ENCODE measurements at places on chromosomes 7 and 10.

GRCh38 chr7:92478095-92478494, 349 bp upstream of the ERVW-1 start:
- no peak for DNase-seq

DNA sequence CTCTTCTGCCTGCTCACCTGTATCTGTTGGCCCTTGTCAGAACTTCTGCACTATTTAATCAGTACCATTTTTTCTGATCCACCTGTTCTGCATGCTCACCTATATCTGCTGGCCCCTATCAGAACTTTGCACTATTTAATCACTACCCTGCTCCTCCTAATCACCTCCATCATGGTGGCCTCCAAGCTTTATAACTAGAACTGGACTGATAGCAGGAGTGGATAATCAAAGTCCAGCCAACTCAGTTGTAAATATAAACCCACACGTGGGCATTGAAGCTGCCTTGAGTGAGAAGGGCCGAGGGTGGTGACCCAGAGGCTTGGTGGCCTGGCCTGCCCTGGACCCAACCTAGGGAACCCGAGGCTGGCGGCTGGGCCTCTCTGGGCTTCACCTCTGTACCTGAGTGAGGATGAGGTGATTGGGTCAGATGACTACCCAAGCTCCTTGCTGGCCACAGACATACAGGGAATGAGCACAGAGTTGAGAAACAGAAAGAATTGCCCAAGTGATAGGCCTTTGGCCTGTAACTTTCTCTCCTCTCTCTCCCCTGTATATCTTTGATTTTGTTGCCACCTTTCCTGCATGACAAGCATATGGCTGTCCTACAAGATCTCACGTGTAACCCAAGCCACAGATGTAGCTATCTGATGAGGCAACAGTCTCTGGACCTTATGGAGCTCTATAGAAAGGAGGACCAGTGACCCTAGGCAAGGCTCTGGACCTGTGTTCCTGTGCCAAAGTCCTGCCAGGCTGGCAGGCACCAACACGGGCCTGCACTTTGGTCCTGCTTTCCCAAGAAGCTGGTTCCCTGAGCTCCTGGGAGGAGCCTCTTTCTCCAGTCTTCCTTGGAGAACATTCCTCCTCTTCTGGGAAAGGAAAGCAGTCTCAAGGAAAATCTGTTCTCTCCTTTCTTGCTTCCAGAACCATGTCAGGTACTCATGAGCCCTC, 23.4 kb upstream of the FAM3C start:
- no peak for DNase-seq

DNA sequence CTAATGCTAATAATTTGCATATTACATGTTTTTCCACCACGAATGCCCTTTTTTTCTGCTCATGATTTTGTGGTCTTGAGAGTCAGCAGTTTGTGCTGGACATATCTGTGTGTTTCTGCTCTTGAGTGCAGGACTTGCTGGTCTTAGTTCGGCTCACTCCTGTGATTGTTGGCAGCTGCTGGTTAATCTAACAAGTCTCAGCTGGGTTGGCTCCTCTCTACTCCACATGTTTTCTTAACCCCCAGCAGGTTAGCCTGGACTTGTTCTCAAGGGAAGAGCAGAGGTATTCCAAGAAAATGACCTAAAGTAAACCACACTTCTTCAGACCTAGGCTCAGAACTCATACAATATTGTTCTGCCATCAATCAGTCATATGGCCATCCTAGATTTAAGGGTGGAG, 1238.9 kb downstream of the XPNPEP1 start:
- no peak for DNase-seq

DNA sequence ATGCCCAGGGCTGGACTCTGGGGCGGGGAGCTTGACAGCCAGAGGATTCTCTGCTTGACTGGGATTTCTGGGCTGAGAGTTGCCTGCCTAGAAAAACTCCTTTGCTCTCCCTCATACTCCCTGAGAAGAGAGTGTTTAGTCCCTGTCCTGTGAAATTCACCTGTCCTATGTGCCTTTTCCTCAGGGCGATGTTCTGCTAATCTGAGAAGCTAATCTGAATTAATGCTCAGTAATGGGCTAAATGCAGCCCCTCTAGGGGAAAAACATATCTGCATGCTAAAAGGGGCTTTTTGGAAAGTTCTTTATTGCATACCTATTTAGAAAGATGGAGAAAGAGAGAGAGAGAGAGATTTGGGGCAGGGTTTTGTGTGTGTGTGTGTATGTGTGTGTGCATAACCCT, 454.4 kb downstream of the GATA3 start:
- DNase-seq = no peak

GRCh38 chr7:94289071-94289470, 105.6 kb upstream of the COL1A2 start:
- peak; percentile 77 for DNase-seq

DNA sequence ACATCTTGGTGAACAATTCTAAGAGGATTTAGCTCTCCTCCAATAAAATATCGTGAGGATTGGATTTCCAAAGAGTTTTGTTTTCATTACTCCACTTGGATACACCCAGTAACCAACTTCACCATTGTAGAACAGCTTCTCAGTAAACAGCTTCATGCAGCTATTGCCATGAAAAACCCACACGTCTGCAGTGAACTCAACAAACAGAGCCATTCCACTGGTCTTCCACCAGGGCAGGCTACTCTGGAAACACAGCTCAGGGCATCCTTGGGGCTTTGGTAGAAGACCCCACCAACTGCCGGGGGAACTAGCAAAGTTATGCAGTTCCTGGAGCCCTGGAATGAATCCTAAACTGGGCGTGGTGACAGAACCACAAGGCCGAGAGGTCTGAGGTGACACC, 77.4 kb downstream of the CALN1 start:
- DNase-seq = no peak

DNA sequence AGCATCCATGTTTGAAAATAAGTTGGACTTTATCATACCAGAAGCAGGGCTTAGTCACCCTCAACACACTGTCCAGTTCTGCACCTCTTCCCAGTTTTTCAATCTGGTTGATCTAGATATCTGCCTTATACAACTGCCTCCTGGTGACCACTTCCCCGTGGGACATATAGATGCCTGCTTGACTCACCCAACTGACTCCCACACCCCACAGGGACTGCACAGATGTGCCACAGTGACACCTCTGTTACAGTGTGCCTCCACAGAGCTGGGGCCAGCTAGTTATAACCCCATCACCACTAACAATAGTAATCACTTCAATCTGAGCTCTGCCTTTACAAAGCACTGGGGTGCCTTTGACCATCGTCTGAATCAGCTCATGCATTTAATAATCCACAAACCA, 82.6 kb upstream of the AOAH start:
- DNase-seq = no peak

DNA sequence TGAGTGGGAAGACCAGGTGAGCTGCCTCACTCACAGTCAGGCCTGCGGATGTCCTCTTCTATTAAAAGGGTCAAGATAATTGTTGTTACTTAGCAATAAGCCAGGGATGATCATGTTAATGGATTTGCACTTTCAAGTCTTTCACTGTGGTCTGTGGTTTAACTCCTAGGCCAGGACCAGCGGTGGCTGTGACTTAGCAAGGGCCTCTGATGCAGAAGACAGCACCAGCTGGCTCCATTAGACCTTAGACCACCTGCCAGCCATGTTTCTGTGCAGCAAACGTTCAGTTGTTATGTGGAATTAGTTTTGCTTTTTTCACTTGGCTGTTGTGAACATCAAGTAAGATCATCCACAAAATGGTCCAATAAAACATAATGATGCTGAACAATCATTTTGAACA, 537.3 kb downstream of the TNS3 start:
- no peak for DNase-seq

- DNase-seq = no peak
These were observed 118.5 kb downstream of the AMPH start for GRCh38 chr7:38512704-38513103.

GRCh38 chr7:47601119-47601880, 19.4 kb upstream of the TNS3 start:
- no peak for DNase-seq

GRCh38 chr7:88329532-88330463, 23.1 kb upstream of the STEAP4 start:
- DNase-seq = no peak

DNA sequence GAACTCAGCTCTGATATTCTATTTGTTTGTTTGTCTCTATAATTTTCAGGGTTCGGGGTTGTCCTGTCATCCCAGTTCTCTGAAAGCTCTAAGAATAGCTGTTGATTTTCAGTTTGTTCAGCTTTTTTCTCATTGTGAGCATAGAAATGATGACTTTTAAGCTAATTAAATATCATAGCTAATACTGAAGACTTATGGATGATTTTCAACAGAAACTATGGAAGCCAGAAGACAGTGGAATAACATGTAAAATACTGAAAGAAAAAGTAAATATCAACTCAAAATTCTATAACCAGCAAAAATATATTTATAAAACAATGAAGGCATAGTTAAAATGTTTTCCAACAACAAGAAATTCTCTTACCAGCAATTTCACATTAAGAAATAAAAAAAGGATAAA, 96.4 kb upstream of the ETV1 start:
- DNase-seq = no peak

GRCh38 chr7:77698042-77698625, 1.9 kb downstream of the RSBN1L start:
- DNase-seq = no peak

DNA sequence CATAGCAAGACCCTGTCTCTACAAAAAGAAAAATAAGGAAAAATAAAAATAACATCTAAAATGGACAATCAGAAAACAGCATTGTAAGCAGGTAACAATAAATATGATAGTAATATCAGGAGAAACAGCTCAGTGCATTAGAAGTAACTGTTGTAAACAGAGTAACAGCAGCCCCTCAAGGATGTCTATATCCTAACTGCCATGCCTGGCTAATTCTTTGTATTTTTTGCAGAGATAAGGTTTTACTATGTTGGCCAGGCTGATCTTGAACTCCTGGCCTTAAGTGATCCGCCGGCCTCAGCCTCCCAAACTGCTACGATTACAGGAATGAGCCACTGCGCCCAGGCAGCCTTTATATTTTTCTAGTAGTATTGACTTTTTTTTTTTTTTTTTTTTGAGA, 7.5 kb downstream of the SORBS1 start:
- no peak for DNase-seq

DNA sequence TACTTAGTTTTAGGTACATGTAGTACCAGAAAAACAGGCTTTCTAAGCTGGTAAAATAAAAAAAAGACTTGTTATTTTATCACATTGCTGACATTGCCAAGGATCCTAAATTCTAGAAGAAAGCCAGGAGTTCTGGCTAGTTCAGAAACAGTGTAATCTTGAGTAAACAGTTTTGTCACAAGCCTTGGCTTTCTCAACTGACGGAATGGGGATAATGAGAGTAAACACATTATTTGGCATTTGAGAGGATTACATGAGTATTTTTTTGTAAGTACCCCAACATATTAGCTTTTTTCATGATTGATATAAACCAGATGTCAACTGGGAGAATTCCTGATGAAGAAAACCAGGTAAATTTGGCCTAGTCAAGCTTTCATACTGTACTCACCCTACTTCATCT, 269.8 kb downstream of the SORCS1 start:
- DNase-seq = no peak

GRCh38 chr7:15236952-15237351, 324.9 kb downstream of the AGMO start:
- DNase-seq = no peak

- DNase-seq = no peak
These were observed 57.0 kb downstream of the HIPK2 start for GRCh38 chr7:139720705-139721231.

GRCh38 chr7:82517050-82517449, 73.5 kb upstream of the CACNA2D1 start:
- DNase-seq = no peak

DNA sequence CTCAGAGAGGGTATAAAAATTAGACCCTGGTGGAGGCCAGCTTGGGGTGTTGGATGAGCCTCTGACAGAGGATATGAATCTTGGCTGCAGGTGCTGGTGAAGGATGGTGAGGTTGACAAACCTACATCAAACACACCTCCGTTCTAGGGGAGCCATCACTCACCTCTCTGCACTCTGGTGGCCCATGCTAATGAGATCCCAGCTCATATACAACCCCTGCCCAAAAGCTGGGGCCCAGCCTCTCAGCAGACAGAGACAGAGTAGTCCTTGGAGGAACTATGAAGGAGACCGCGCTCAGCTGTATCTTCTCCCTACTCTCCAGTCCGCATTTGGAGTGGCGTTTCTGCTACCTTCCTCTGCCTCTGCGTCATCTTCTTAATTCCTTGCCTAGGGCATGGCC, 83.1 kb upstream of the SORCS3 start:
- DNase-seq = no peak

DNA sequence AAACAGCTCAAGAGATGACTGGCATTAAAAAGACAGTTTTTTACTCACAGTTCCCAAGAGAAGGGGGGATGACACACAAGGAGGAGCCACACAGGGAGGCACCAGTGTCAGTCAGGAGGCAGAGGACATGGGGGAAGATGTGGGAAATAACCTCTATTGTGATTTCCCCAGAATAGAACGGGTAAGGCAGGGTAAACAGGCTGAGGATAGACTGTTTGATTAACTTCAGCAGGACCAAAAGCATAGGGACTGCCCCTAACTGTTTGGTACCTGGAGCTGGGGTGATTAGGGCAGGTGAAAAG, 60.7 kb downstream of the RAPGEF5 start:
- DNase-seq = no peak

- peak; percentile 63 for DNase-seq
These were observed 9.3 kb downstream of the TMEM248 start for GRCh38 chr7:66930341-66930740.

GRCh38 chr10:95963991-95964389, 56.2 kb downstream of the CC2D2B start:
- DNase-seq = no peak

- DNase-seq = no peak
These were observed 168.4 kb upstream of the DKK1 start for GRCh38 chr10:52145636-52146035.

GRCh38 chr10:79059859-79060379, 8.8 kb upstream of the ZMIZ1 start:
- DNase-seq = no peak

- no peak for DNase-seq
These were observed 6.1 kb downstream of the GIMAP1 start for GRCh38 chr7:150722431-150722931.

DNA sequence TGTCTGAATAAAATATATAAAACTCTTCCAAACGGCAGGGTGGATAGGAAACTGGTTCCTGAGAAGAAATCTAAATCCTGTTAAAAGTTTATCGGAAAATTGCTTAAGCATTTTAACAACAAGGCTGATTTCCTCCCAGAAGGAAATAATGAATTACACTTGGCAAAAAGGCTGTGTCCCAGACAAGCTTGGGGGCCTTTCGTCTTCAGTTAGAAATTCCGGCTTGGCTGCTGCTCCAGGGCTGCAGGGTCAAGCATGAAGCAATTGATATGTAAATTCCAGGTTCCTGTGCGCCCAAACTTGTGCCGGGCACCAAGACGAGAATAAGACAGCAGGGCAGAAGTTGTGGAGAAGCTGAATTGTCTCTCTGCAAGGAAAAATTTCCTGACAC, 38.0 kb upstream of the LBX1 start:
- peak; percentile 34 for DNase-seq
